ENCODE measurements at places on chromosomes 5 and 9.

GRCh38 chr9:19137282-19137681 is 10.0 kb upstream of the PLIN2 start:
- DNase-seq, result peak; percentile 57

GRCh38 chr5:157072508-157072907 is 13.6 kb upstream of the HAVCR1 start:
- no peak for DNase-seq

DNA sequence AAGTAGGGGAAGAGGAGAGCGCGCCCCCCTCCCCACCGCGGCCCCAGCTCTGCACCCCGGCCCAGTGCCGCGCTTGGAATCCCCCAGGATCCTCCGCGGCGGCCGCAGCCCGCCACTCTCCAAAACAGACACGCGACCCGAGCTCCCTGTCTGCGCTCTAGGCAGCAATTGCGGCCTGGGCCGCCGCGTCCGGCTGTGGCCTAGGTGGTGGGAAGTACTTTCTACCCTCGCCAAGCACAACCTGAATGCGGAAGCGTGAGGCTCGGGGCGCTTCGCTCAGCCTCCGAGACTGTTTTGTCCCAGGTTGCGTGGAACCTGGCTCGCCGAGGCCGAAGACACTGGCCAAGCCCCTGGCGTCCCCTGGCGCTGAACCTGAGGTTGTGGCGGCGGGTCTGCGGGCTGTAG is 3.3 kb upstream of the FOXB2 start:
- no peak for DNase-seq

GRCh38 chr5:112366987-112367386 is 52.1 kb downstream of the EPB41L4A start:
- DNase-seq, result peak; percentile 30

GRCh38 chr9:21081999-21082398 is 4.3 kb upstream of the IFNB1 start:
- DNase-seq, result no peak

GRCh38 chr5:176995896-176996767 is 10.4 kb downstream of the UIMC1 start:
- DNase-seq, result peak; percentile 63

- DNase-seq, result peak; percentile 48
Observed at GRCh38 chr9:116420993-116421538, 266.0 kb upstream of the TRIM32 start.

GRCh38 chr5:30981576-30981975 is 211.9 kb upstream of the CDH6 start:
- DNase-seq, result peak; percentile 65

GRCh38 chr9:80062567-80062966 is 490.8 kb downstream of the TLE4 start:
- no peak for DNase-seq

- DNase-seq, result no peak
Observed at GRCh38 chr5:145906401-145906800, 30.0 kb upstream of the SH3RF2 start.

GRCh38 chr9:70420441-70421271 is 6.2 kb upstream of the KLF9 start:
- DNase-seq, result peak; percentile 74

DNA sequence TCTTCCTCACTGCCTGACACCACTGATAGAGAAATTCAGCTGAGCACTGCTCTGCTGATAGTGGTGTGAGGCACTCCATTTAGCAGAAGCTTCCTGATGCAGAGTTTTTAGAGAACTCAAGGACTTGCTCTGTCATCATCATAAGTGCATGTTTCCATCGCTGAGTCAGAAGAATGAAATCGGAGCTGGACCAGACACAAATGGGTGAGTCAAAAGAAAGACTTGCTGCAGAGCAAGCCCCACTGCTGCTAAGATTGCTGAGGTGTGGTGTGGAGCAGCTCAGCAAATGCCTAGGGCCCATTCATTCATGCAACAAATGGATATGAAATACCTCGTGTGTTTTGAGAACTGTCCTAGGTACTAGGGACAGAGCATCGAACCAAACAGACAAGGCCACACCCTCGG is 410.2 kb upstream of the SLC30A5 start:
- DNase-seq, result peak; percentile 95

GRCh38 chr5:31100781-31101310 is 92.6 kb upstream of the CDH6 start:
- no peak for DNase-seq

DNA sequence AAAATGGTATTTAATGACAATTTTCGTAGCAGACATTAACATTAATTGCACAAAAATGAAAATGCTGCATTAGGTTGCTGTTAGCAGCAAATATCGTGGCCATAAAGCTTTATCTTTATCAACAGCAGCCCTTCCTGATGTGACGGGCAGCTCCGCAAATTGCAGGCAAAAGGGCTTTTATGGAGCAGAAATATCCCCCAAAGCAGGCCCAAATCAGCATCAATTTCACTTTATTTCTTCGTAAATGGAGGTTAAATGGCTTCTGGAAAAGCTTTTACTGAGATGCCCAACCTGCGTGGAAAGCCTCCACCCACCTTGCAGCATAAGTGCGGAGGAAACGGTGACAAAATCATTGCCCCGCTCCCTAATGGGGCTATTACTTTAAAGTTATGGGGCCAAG is 77.9 kb upstream of the BARHL1 start:
- DNase-seq, result no peak

- peak; percentile 57 for DNase-seq
Observed at GRCh38 chr9:94065535-94065961, 18.7 kb upstream of the PTPDC1 start.

DNA sequence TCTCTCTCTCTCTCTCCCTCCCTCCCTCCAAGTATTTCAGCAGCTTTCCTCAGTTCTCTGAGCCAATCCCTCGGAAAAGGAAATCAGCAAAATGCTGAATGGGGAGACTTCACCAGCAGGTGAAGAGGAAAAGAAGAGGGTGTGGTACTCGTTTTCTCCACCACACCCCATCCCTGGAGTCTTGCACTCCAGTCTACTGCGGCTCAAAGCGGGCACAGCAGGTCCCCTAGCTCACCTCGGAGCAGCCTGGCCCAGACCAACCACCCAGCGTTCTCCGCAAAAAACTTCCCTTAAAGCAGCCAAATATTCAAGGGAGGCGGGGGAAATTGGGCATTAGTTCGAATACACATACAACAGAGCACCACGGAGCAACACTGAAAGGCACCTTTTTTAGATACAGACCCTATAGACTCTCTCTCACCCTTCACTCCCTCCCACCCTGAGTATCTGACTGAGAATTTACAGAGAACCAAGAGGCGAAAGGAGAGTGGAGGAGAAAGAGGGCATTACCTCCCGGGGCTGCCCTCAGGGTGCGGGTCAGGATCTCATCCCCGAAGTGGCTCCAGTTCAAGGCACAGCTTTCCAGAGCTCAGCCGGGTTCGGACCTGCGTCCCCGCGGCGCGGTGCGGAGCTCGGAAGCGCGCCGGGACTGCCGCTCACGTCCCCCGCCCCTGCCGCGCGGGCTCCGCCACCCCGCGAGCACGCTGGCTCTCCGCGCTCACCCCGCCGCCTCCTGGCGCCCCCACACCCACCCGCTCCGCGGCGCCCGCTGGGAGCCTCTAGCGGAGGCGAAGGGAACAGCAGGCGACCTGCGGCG is 1638.5 kb upstream of the C9orf72 start:
- peak; percentile 41 for DNase-seq

DNA sequence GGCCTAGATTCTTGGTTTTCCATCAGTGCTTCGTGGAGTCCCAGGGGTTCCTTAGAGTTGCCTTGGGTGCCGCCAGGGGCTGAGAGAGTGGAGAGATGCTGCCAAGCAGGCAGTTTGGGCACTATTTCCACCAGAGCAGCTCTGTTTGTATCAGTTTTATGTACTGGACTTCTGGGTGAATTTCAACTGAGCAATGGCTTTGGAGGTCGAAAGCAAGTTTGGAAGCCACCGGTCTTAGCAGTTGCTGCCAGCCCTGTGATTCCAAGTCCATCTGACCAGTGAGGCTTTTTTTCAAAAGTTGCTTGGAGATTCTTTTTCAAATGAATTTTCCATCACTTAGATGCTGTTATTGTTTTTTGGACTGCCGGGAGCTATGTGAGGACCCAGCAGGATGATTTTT is 68.5 kb downstream of the ANGPTL2 start:
- DNase-seq, result no peak

All from NCI-H226 (cell line).